Esophagus squamous epithelium (tissue), 5 donors: ENCODE measurements at places on chromosomes 1 and 21.

GRCh38 chr21:26169611-26170470 is 729 bp downstream of the APP start:
- no peak for DNase-seq
- no peaks in the 10 kb centered on the region for H3K36me3 ChIP-seq
- H3K27ac ChIP-seq = peak overlapping the region; percentile 88
- no peaks in the 10 kb centered on the region for H3K27me3 ChIP-seq

GRCh38 chr1:221087919-221088318 is 208.7 kb downstream of the HLX start:
- no peaks in the 10 kb centered on the region for H3K27me3 ChIP-seq
- no peak overlapping the region for H3K4me3 ChIP-seq

DNA sequence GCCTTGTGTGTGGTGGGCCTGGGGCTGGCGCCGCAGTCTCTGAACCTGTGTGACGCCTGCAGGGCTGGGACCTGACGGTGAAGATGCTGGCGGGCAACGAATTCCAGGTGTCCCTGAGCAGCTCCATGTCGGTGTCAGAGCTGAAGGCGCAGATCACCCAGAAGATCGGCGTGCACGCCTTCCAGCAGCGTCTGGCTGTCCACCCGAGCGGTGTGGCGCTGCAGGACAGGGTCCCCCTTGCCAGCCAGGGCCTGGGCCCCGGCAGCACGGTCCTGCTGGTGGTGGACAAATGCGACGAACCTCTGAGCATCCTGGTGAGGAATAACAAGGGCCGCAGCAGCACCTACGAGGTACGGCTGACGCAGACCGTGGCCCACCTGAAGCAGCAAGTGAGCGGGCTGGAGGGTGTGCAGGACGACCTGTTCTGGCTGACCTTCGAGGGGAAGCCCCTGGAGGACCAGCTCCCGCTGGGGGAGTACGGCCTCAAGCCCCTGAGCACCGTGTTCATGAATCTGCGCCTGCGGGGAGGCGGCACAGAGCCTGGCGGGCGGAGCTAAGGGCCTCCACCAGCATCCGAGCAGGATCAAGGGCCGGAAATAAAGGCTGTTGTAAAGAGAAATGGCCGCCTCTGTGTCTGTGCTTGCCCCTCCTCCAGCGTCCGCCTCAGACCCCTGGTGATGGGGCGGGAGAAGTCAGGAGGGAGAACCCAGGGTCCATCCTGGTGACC is 788 bp downstream of the ISG15 start:
- H3K4me1 ChIP-seq = peaks cover 30% of the 10 kb centered on the region
- DNase-seq = no peak

- no peaks in the 10 kb centered on the region for H3K36me3 ChIP-seq
- no peak for DNase-seq
- H3K27me3 ChIP-seq = no peaks in the 10 kb centered on the region
These were observed 585.8 kb downstream of the ADGRL2 start for GRCh38 chr1:82386365-82387011.

DNA sequence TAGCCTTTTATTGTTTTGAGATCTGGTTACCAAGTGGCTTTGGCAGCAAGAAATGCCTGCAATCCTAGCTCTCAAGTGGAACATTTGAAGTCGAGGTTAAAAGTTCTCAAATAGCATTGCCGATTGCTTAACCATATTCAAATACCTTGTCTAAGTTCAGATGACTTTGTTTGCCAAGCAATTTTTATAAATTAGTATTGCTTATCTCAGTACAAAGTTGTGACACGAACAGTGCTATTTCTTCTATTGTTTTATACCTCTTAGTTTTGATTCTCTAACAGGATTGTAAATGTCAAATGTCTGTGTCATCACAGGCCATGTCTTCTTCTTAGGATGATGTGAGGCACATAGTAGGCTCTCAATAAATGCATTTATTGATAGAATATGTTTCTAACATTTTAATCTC is 633.3 kb downstream of the PTPRC start:
- H3K4me1 ChIP-seq = no peaks in the 10 kb centered on the region
- no peak overlapping the region for H3K27ac ChIP-seq
- no peak overlapping the region for H3K4me3 ChIP-seq
- no peaks in the 10 kb centered on the region for H3K27me3 ChIP-seq
- no peak for DNase-seq
- no peaks in the 10 kb centered on the region for H3K36me3 ChIP-seq

- H3K4me1 ChIP-seq = peaks cover 60% of the 10 kb centered on the region
- H3K27me3 ChIP-seq = no peaks in the 10 kb centered on the region
- H3K36me3 ChIP-seq = peaks cover 27% of the 10 kb centered on the region
- H3K27ac ChIP-seq = no peak overlapping the region
These were observed 5.6 kb downstream of the ELK4 start for GRCh38 chr1:205626216-205626615.
